ENCODE measurements at places on chromosomes 5 and 9.

DNA sequence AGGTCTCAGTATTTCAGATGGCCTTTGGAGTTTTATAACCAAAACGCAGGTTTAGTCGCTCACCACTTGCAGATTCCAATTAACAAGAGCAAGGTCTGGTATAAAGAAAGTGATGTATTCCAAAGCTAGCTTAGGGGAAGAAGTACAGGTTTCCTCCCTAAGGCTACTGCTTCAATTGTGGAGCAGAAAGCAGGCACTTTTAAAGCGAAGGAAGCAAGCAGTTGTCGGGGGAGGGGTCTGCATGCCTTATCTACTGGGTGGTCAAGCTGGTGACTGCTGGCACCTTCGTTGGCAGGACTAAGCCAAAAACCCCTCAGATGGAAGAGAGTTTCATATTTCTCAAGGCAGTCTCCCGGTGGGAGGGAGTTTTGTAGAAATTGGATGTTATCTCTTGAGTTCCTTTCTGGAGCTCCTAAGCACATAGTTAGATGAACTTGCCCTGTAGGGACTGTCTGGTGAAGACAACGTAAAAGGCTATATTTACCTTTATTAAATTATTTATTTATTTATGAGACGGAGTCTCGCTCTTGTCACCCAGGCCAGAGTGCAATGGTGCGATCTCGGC is 1.6 kb upstream of the TMEM245 start:
- no peak for DNase-seq

GRCh38 chr9:84570482-84571154 is 98.9 kb upstream of the NTRK2 start:
- DNase-seq: no peak

DNA sequence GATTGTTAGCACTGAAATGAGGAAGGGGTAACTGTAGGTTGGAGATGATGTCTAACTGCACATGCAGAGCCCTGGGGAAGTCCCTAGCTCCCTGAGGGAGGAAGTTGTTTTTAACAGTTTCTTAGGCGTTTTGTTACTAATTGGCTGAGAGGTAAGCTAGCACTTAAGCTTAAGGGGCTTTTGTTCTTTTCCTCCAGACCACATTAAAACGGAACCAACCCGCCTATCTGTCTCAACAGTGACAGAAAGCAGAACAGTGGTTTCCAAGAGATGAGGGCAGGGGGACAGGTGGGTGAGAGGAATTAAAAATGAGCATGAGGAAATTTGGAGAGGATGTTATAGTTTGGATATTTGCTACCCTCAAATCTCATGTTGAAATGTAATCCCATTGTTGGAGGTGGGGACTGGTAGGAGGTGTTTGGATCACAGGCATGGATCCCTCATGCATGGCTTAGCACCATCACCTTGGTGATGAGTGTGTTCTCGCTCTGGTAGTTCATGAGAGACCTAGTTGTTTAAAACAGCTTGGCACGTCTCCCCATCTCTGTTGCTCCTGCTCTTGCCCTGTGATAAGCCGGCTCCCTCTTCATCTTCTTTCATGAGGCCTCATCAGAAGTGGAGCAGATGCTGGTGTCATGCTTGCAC is 38.9 kb downstream of the LYRM7 start:
- DNase-seq: peak; percentile 99

GRCh38 chr5:178320281-178320855 is 87.8 kb upstream of the PHYKPL start:
- DNase-seq: no peak
